ENCODE measurements at places on chromosomes 3 and 15.

GRCh38 chr3:151356794-151357462, 27.6 kb upstream of the P2RY13 start:
- no peak for DNase-seq

- no peak for DNase-seq
These were observed 12.8 kb downstream of the LYSMD2 start for GRCh38 chr15:51724673-51725072.

GRCh38 chr3:112763258-112763657, 83.4 kb downstream of the CD200R1L start:
- DNase-seq = no peak

DNA sequence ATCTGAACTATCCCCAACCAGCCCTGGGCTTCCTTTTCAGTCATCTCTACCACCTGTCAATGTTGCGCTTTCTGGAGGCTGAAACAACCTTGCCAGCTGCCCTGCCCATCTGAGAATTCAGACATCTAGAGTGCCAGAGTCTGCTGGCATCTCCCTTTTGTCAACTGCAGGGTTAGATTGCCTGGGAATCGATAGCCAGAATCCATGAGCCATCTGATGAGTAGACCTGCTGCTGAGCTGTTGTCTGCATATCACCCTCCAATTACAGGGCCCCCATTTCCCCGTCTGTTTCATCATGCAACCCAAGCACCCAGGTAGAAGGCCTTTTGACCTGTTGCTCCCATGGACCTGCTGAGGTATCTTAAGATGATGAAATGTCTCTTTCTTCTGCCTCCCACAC, 280.1 kb downstream of the EPHB1 start:
- DNase-seq = no peak

DNA sequence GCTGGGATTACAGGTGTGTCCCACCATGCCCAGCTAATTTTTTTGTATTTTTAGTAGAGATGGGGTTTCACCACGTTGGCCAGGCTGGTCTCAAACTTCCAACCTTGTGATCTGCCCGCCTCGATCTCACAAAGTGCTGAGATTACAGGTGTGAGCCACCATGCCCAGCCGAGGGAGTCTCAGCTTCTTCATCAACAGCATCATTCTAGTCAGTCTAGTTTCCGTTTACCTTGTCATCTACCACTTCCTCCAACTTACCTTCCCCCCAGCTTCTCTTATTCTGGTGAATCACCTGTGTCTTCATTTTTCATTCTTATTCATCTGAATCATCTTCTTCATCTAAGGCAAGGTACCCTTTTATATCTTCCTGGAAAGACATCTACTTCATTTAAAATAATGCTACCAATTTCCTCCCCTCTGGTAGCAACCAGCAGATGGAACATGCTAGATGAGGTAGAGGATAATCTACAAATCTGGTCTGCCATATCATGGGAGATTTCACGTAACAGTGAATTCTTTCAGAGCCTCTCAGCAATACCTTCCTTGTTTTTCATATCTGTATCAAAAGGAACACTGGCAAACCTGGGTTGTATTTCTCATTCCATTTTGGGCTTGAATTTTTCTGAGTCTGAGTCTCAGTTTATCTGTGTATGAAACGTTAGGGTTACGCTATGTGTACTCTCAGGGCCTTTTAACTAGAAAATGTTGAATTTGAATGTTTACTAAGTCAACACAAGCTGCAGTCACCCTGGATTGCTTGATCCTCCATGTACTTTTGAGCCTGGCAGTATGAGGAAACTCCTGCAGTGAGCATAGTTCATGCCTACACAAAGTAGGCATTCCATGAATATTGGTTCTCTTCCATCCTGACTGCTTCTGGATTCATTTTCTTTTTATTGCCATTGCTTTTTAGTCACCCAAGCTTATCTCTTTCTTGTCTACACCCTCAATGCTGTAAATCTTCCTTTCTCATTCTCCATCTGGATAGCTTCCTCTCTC, 16.8 kb downstream of the LPP start:
- no peak for DNase-seq

DNA sequence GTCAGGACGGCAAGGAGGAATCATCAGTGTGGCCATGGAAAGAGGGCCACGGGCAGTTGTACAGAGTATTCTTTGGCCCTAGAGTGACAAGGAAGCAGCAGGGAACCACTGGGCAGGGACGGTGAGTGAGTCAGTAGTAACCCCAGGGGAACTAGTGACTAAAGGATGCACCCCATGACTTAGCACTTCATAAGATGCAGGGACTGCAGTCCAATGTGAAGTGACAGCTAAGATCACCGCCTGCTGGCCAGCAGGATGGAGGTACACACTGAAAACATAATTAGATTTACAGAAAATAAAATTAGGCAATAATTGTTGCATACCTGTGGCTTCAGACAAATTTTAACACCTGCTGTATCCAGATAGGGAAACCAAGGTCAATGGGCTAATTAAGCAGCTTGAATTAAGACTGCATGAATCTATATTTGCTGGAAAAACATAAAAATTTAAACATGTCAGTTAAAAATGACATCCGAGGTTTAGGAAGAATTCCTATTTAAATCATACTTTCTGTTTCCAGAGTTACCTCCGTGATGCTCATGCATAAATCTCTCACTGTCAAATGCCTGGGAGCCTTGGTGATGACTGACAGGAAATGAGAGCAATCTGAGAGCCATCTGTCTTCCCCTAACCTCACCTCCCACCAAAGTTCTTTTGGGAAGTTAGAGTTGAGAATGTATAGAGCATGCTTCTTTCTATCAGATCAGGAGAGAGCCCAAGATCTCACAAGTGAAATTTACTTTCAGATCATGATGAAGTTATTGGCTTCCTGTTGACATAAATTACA, 56.5 kb downstream of the DCLK3 start:
- no peak for DNase-seq

GRCh38 chr3:49972656-49973055, 32.7 kb downstream of the RBM6 start:
- no peak for DNase-seq

Data from GM12892 (cell line).